ENCODE measurements at places on chromosomes 3 and 15. TPM values are rescaled to one million over a fixed set of nuclear protein-coding genes. Genes with fewer than 3 reads are reported as not detected.

ISLR2 gene
- not detected for total RNA-seq

FBLN2 gene
- not detected for total RNA-seq

USP8 gene
- total RNA-seq = 73.2 TPM

GOLGA8K gene
- total RNA-seq = not detected

ANKRD34C gene
- total RNA-seq = not detected

SCN5A gene
- total RNA-seq = 0.61 TPM

PYGO1 gene
- 2.5 TPM for total RNA-seq

TM4SF1 gene
- total RNA-seq = 981 TPM

All from Calu3 (cell line).